ENCODE measurements at places on chromosomes 16 and 17.

GRCh38 chr17:77717941-77718668 is 240.4 kb upstream of the TNRC6C start:
- no peak for DNase-seq

- no peak for DNase-seq
Observed at GRCh38 chr17:1461198-1461944, 5.3 kb upstream of the CRK start.

- DNase-seq: no peak
Observed at GRCh38 chr17:62925267-62925836, 40.7 kb upstream of the TANC2 start.

DNA sequence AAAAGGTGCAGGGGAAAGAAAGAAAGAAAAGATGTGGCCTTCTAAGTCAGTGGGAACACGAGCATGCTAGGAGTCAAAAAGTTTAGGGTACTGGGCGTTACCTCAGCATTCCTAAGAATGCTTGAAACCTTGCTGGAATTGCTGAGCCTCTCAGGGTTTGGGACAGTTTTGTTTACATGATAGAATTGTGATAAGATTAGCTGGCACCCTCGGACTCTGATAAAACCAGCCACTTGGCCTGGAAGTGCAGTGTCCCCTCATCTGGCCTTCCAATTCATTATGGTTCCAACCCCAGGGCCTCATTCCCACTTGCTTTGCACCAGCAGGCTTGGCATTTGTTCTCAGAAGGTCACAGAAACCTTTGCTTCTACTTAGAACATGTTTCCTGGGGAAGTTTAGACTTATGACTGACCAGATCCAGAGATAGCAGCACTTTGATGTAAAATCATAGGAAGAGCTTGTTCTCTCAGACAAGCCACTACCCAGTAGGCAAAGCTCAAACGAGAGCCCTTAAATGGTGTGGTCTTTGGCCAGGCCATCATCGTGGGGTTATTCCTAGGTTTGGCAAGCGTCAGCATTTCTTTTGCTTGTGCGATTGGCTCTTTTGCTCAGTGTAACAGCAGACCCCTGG is 8.0 kb downstream of the SGF29 start:
- DNase-seq: no peak

GRCh38 chr16:56225017-56225742 is 33.9 kb downstream of the GNAO1 start:
- no peak for DNase-seq

- no peak for DNase-seq
Observed at GRCh38 chr16:47359478-47359877, 101.4 kb downstream of the ITFG1 start.

- DNase-seq: no peak
Observed at GRCh38 chr16:69932228-69932627, 18.9 kb upstream of the CLEC18A start.

DNA sequence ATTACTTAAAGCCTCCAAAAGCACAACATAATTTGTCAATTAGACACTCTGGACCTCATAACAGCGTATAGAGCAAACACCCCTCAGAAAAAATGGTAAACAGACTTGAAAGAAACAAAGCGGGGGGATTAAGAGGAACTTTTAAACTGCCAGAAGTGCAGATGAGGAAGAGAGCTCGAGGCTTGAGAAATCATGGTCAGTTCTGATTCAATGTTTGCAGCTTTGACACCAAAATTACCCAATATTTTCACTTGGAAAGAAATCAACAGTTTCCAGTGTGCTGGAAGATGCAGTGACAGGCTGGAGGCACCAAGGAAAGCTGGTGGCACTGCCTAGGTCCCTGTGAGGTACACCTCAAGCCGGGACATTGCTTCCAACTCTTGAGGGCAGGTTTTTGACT is 180.9 kb upstream of the TOX3 start:
- no peak for DNase-seq

- DNase-seq: no peak
Observed at GRCh38 chr16:49980166-49980565, 44.9 kb upstream of the CNEP1R1 start.

DNA sequence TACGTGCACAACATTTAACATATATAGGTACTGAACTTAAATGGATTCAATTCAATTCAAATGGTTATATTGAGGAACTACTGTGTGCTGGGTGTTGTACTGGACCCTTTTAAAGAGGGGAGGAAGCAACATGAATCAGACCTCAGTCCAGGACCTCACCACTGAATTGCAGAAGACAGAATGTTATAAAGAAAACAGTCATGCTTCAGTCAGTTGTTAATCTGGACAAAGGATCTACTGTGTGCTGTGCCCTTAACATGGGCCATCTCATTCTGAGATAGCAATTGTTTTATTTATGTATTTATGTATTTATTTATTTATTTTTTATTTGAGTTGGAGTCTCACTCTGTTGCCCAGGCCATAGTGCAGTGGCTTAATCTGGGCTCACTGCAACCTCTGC is 240.1 kb downstream of the HAPSTR1 start:
- no peak for DNase-seq

DNA sequence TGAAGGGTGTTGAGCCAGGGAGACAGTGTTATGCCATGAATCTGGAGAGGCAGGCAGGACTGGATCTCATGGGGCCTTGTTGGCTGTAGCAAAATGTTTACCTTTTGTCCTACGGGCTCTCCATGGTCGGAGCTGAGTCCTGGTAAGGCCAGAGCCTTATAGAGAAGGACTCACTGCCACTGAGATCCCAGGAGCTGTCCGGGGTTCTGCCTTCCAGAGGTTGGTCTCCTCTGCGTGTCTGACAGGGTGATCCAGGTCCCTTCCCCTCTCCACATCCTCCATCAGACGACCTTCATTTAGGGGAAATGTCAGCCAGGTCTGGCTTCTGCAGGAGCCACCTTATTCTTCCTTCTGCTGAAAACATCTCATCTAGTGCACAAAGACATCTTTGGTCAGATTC is 285.2 kb upstream of the N4BP1 start:
- DNase-seq: no peak

DNA sequence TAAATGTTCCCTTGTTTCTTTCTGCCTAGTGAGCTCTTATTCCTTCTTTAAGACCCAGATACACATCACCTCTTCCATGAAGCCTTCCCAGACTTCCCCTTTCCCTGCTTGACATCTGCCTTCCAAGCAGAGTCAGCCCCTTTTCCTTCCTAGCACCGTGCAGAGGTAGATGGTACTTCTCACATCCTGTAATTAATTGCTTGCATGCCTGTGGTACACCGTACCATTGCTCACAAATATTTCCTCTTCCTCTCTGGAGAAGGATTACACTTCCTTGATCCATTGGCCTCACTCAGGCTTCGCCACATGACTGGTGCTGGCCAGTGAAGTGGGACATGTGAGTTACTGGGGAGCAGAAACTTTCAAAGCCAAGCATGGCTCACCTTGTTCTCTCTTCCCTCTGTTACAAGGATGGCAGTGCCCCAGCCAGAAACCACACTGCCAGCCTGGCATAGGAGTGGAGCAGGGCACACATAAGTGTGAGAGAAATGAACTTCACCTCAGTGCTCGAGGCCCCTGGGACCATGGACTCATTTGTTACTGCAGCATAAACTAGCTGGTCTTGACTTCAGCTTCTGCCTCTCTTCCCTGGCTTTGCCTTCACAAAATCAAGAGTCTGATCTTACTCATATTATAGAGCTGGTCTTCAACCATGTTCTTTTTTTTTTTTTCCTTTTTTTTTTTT is 44.0 kb downstream of the SOST start:
- DNase-seq: no peak

GRCh38 chr16:27084307-27085028 is 17.7 kb downstream of the C16orf82 start:
- no peak for DNase-seq

GRCh38 chr16:4609200-4610010 is 5.3 kb downstream of the UBALD1 start:
- no peak for DNase-seq

- DNase-seq: no peak
Observed at GRCh38 chr17:10053782-10054540, 144.4 kb downstream of the GAS7 start.

GRCh38 chr17:59002848-59003247 is 103.8 kb downstream of the TRIM37 start:
- DNase-seq: no peak

GRCh38 chr17:13128676-13129075 is 110.8 kb upstream of the ELAC2 start:
- no peak for DNase-seq

GRCh38 chr17:34850023-34850422 is 111.2 kb downstream of the CCT6B start:
- DNase-seq: no peak

- DNase-seq: no peak
Observed at GRCh38 chr17:17666111-17666714, 15.0 kb upstream of the RAI1 start.

DNA sequence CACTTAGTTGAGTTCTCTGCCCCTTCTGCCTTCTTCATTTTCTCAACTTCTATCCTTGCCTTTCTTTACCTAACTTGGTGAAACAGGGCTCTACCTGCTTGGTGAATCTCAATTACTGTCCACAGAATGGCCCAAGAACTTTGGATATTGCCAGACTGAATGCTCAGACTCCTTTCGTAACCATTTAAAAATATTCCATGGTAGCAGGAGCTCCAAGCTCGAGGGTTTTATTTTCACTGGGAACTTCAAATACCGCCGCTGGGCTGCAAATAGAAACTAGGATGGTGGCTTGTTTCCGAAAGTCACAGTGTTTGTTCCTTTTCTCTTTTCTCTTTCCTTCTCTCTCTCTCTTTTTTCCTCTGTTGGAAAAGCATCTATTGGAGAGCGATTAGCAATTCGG is 13.2 kb downstream of the TMEM100 start:
- DNase-seq: no peak

Data from stimulated activated CD4-positive, alpha-beta T cell treated with anti-CD3 and anti-CD28 coated beads, TNF-alpha, amount 100 ng/mL, for 24 hours (primary cell).